ENCODE measurements at places on chromosomes 5 and 9.

GRCh38 chr5:177336112-177336511 lies 15.4 kb downstream of the LMAN2 start:
- DNase-seq = peak; percentile 23

- no peak for DNase-seq
Observed at GRCh38 chr9:135901826-135902225, 5.5 kb downstream of the CAMSAP1 start.

GRCh38 chr9:137465000-137465719 lies 6.0 kb upstream of the NSMF start:
- no peak for DNase-seq

DNA sequence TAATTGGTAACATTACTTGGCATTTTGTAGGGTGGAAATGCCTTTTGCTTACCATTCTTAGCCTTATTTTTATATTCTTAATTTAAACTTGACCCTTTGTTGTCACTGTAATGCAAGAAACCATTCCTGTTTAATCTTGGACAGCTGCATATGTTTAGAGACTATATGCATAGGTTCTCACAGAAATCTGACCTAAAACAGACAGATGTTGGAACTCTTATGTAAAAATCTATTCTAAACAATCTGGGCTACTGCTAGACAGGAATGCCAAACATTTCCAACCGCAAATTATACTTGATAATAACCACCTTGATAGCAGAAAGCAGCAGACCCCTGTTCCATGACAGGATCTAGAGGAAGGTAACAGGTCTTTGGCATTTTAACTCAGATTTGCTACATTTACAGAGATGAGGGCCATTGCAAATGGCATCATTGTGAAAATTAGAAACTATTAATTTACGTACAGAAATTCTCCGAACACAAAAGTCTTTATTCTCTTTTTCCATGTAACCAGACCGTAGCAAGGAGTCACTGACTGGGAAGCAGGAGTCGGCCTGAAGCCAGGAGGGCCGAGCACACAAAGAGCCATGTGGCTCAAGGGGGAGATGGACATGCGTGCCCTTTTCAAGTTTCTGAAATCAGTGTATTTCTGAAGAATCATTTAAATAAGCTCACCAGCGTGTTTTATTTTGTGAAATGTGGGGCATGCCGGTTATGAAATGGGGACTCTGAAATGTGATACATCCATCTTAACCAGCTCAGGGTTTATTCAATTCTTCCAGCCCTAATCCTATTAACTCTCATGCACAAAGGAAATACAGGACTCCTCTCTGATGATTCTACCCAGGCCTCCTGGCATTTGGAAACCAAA lies 139.3 kb downstream of the AOPEP start:
- DNase-seq = no peak

GRCh38 chr5:135189024-135189423 lies 155.0 kb upstream of the PITX1 start:
- no peak for DNase-seq

GRCh38 chr9:124583134-124583533 lies 75.9 kb upstream of the NR5A1 start:
- DNase-seq = no peak

- no peak for DNase-seq
Observed at GRCh38 chr9:106864373-106865143, 1.6 kb downstream of the ZNF462 start.

DNA sequence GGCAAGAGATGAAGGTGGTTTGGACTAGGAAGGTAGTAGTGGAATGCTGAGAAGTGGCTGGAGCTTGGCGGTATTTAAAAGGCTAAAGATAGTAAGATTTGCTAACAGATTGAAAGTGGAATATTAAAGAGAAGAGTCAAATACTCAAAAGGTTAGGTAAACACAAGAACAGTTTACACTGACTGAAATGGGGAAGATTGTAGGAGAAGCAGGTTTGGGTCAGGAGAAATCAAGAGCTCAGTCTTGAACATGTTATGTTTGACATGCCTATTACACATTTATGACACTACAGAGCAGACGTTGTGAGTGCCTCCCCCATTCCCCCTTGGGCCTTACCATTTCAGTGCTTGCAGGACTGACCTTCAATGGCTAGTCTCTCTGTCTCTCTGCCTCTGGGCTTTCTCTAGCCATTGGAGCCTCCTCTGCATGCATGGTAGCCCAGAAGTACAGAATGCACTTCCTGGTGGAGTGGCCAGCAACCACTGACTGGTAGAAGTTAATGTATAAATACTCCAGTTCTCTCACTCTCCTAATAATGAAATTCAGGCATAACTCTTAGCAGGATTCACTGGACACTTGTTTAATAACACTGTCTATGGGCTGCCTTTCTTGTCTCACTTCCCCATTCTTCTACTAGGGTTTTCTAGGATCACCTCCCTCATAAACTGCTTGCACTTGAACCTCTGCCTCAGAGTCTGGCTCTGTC lies 56.8 kb downstream of the HMGCS1 start:
- DNase-seq = no peak

DNA sequence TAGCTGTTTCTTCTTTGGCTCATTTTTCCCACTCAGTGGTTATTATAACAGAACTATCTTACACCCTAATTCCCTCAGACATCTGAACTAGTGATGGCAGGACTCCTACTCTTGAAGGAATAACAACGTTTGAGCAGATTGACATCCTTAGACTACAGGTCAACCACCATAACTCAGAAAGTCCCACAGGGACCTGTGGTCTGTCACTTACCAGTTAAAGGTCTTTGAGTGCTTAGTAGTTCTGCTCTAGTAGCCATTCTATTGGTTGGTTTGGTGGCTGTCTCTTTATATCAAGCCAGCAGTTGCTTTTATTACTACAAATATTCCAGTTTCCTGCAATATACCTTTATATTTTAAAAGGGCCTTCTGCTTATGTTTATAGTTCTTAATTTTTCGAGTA lies 67.2 kb upstream of the FCHO2 start:
- DNase-seq = no peak

GRCh38 chr5:150298701-150299451 lies 3.8 kb downstream of the ARSI start:
- DNase-seq = no peak

DNA sequence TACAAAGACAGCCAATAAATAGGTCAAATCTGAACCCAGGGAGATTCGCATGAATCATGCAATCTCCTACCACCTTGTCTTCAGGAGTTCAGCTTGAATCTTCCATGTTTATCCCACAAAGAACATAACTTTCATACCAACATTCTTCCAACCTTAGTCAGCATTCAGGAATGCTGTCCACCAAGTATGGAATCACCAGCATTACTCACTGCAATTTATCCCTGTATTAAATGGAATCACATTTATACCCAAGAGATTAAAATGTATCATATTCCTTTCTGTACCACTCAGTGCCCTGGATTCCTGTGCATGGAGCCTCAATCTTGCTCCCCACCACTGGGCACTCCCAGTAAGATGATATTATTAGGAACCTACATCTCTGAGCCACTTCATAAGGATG lies 162.6 kb downstream of the GLIS3 start:
- no peak for DNase-seq

DNA sequence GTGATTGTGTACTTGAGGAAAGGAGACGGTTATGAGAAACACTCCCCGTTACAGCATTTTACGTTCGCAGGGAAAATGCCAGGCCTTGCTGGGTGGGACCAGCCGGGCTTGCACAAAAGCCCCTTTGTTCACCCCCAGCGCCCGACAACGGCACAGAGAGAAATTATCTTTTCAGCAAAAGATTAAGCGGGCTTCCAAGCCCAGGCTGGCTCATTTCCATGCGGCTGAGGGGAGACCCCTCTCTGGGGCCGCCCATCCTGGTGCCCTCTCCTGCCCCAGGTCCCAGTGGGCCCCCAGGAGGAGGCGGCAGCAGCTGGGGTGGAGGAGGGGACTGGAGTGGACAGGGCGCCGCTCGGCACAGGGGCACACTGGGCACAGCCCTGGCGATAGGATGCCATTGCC lies 50.8 kb upstream of the NOTCH1 start:
- DNase-seq = no peak

DNA sequence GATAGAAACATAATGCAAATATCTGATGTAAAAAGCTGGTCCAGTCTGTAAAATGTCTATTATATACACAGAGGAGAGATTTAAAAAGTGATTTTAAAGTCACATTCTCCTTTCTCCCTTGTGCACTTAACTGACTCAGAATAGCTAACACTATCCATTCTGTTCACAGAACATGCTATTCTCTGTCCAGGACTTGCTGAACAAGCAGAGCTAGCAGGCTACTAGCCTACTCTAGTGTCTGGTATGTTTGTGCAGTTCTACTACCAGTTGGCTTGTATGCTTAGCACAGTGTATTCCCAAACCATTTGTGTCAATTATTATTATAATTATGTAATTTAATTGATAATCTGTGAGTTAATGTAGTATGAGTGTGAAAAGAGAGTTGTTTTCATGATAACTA lies 161.7 kb upstream of the NUDT12 start:
- DNase-seq = no peak

- DNase-seq = no peak
Observed at GRCh38 chr5:167064198-167064776, 1227.2 kb upstream of the WWC1 start.

Data from CD4-positive, alpha-beta T cell treated with Interleukin-12 subunit alpha and Interleukin-12 subunit beta, for 1 hour (primary cell).